Activated T-cell treated with anti-CD3 and anti-CD28 coated beads, Interleukin-2, amount 50 U/mL, for 4 hours (primary cell): ENCODE measurements at places on chromosomes 11 and 22.

DNA sequence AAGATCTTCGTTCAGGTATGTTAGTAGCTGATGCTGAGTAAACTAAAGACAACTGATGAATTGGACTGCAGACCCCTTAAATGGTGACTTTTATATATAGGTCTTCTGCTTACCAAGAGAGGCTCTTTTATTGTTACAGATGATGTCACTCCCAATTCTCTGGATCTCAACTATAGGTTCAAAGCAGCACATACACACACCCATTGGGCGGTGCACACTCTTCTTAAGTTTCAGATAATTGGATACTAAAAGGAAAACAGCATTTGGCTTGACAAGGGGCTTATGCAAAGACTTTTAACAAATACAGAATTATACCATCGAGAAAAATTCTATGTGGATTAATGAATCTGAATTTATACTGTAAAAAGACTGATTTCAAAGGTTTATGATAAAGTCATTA is at the start of gene PTH:
Gene PTH (minus strand): TSS at position 69 of the 400 bp plus-strand sequence. CDS start 3,142 bp downstream, outside the sequence.
- no peak for DNase-seq

- DNase-seq = no peak
Measured at GRCh38 chr11:86469491-86470388, 95.1 kb downstream of the CCDC81 start.

DNA sequence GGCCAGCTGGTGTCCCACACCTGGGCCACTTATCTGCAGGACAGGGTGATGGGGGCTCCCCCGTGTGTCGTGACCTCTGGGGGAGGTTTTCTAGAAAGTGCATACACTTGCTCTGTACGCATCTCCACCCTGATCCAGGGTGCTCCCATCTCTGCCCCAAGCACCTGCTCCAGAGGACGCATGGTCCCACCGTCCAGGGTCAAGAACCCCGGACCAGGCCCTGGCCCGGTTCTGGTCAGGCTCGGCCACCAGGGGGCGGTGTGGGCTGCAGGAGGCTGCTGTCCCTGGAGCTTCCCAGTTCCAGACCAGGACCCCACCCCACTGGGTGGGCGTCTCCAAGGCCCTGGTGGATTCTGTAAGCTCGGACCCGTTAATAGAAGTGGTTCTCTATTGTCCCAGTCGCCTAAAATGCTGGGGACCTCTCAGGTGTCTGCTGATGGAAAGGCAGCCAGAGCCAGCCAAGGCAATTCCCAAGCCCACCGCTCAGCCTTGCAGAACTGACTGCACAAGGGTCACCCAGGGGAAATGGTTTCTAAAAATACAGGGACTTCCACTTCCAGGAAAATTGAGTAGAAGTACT is 34.7 kb upstream of the SEPTIN5 start:
- peak; percentile 54 for DNase-seq

DNA sequence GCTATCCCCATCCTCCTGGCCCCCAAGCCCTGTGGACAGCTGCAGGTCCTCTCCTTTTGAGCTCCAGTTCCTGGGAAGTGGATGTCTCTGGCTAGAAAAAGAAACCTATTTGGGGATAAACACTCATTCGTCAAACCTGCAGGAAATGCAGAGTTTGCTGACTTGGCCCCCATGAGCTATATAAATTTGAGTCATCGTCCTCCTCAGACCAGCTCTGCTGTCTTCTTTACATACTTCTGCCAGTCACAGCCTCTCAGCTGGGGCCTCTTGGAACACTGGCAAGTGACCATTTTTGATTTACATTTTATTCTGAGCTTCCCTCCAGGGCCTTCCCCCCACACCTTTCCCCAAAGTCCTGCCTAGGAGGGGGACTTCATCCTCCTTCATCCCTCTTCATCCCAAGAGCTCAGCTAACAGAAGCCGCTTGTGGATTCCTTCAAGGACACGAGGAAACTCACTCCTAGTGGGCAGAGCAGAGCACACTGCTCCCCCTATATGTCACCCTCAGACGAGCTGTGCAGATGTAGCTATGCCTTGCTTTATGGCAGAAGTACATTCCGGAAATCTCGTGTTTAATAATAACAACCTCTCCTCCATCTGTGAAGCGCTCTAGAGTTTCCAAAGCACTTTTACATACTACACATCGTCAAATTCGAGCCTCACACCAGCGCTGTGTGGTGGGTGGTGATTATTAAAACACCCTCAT is 131.8 kb downstream of the FEZ1 start:
- no peak for DNase-seq

GRCh38 chr11:61602775-61603569 is 22.1 kb upstream of the SYT7 start:
- DNase-seq = no peak

- DNase-seq = no peak
Measured at GRCh38 chr22:29215012-29215860, 9.5 kb downstream of the EMID1 start.

DNA sequence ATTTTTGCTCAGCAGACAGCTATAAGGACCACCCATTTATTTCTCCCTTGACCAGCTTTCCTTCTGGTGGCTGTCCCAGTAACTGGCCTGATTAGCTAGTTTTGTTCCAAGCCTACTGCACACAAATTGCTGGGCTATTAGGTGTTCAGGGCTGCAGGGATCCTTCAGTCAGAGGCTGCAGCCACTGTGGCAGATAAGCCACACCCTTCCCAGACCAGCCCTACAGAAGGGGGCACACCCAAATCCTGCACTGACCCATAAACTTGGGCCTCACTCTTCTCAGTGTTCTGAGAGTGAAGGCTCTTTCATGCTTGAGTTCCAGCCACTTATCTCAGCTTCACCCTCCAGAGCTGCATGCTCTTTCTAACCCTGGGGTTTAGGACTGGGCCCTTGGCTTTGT is 200.0 kb downstream of the AASDHPPT start:
- DNase-seq = no peak
